ENCODE measurements at places on chromosomes 3 and 15. TPM values are rescaled to one million over a fixed set of nuclear protein-coding genes. Genes with fewer than 3 reads are reported as not detected.
A peak's percentile ranks its signal among the peaks of the same experiment; 100 is the strongest.

DNA sequence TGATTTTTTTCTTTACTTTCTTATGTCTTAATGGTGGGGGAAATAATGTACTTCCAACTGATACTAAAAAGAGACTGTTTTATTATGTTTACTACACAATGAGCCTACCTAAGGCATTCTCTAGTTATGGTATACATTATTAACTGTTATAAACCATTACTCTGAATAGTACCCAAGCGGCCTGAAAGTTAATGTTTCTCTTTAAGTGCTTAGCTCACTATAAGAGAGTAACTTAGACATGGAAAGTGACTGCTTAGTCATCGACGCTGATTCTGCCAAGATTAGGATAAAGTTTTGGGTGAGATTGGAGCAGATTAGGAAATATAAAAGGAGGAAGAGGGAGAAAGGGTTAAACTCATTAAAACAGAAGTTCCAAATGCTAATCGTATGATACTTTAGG is 365.0 kb downstream of the NLGN1 start:
- no peaks in the 10 kb centered on the region for H3K27me3 ChIP-seq
- H3K27ac ChIP-seq: no peak overlapping the region
- no peaks in the 10 kb centered on the region for H3K4me1 ChIP-seq
- no peak for DNase-seq
- H3K36me3 ChIP-seq: no peaks in the 10 kb centered on the region
- no peak overlapping the region for H3K4me3 ChIP-seq

DNA sequence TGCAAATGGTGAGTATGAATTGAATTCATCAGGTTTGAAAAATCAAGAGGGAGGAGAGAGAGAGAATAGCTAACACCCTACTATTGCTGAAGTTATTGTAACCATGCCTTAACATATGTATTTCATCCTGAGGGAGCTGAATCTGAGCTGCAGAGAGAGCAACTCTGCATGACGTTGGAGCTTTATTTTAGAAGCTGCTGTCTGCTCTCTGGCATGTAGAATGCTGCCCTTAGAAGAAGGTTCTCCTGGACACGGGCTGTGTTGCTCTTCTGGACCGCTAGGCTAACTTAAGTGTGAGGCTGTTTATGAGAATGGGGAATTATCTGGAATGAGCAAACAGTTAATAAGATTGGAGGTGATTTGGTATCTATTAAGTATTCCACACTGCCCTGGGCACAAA is 814.6 kb downstream of the AGBL1 start:
- no peak overlapping the region for H3K4me3 ChIP-seq
- H3K36me3 ChIP-seq: no peaks in the 10 kb centered on the region
- peaks cover 2% of the 10 kb centered on the region for H3K27me3 ChIP-seq
- no peaks in the 10 kb centered on the region for H3K4me1 ChIP-seq
- H3K27ac ChIP-seq: no peak overlapping the region
- no peak for DNase-seq

Gene CHRNA5
- 2.2 TPM for total RNA-seq

- no peak overlapping the region for H3K27ac ChIP-seq
- peaks cover 23% of the 10 kb centered on the region for H3K4me1 ChIP-seq
- peaks cover 89% of the 10 kb centered on the region for H3K27me3 ChIP-seq
- DNase-seq: no peak
- peaks cover 1% of the 10 kb centered on the region for H3K36me3 ChIP-seq
Measured at GRCh38 chr3:181701096-181701495, 10.6 kb upstream of the SOX2 start.

- no peaks in the 10 kb centered on the region for H3K27me3 ChIP-seq
- H3K4me3 ChIP-seq: peak overlapping the region; percentile 23
- H3K4me1 ChIP-seq: peaks cover 35% of the 10 kb centered on the region
- peaks cover 20% of the 10 kb centered on the region for H3K36me3 ChIP-seq
- peak overlapping the region; percentile 28 for H3K27ac ChIP-seq
Measured at GRCh38 chr15:51846463-51847230, 17.2 kb downstream of the TMOD3 start.

DNA sequence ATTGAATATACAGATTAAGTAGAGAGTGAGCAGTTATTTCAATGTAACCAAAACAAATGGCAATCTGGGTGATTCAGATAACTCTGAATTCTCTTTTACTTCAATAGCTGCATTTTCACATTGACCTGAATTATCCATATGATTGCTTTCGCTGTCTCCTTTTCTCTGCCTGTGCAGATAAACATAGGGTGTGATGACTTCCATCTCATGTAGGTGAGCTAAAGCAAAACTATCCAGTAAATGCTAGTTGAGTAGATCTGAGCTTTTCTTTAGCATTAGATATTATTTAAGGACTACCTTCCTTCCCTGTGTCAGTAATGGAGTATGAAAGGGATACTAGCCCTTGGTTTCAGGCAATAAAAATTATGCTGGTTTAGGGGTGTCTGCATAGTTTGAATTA is 288.6 kb downstream of the OXSM start:
- no peak for DNase-seq
- no peak overlapping the region for H3K4me3 ChIP-seq
- peaks cover 3% of the 10 kb centered on the region for H3K27me3 ChIP-seq
- no peak overlapping the region for H3K27ac ChIP-seq
- H3K4me1 ChIP-seq: no peaks in the 10 kb centered on the region

DNA sequence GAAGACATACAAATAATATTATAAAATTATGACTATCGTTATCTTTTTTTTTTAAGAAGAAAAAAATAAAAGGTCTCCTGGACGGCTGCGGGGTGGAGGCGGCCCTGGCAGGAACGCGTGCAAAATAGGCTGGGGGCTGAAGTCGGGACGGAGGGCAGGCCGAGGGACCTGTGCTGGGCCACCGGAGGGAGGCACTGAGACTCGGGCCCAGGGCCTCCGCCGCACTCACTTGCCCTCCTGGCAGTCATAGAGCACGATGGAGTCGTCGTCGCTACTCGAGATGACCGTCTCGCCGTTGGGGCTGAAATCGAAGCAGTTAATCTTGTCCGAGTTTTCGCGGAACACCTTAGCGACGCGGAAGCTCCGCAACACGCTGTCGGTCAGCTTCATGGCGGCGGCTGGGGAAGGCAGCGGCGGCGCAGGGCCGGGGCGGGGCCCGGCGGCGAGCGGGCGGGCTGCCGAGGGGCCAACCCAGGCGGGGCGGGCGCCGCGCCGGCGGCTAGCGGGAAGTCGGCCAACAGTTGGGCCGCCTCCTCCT is 408 bp downstream of the WDR82 start:
- peak overlapping the region; percentile 99 for H3K27ac ChIP-seq
- H3K36me3 ChIP-seq: peaks cover 37% of the 10 kb centered on the region
- H3K27me3 ChIP-seq: no peaks in the 10 kb centered on the region
- H3K4me3 ChIP-seq: peak overlapping the region; percentile 98

DNA sequence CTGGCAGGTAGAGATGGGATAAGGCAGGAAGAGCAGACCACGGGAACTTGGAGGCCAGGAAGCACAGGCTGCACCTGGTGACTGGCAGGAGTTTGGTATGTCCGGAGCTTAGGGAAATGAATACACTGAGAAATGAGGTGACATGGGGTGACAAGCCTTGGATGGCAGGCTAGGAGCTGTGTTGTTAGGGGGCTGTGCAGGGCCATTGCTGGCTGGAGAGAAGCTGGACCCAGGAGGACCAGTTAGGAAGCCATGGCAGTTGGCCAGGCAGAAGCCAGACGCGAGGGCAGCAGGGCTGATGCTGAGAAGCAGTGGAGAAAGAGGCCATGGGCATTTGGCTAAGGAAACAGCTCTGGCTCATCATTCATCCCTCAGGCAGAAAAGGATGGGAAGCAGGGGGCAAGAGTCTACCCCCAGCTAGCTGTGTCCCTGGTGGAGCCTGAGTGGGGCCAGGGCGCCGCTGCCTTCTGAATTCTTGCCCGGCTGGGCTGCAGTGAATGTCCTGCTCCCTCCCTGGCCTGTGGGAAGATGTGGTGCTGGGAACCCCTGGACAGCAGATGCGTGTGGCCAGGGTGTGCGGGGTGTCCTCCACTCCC is 255.8 kb downstream of the FAM43A start:
- H3K27me3 ChIP-seq: no peaks in the 10 kb centered on the region
- no peaks in the 10 kb centered on the region for H3K36me3 ChIP-seq
- no peak overlapping the region for H3K27ac ChIP-seq
- DNase-seq: no peak
- no peak overlapping the region for H3K4me3 ChIP-seq
- H3K4me1 ChIP-seq: no peaks in the 10 kb centered on the region

GRCh38 chr3:11629716-11630115 is 14.0 kb downstream of the VGLL4 start:
- no peak for DNase-seq
- no peak overlapping the region for H3K4me3 ChIP-seq
- no peaks in the 10 kb centered on the region for H3K27me3 ChIP-seq
- H3K4me1 ChIP-seq: peaks cover 52% of the 10 kb centered on the region
- no peak overlapping the region for H3K27ac ChIP-seq

- H3K27me3 ChIP-seq: no peaks in the 10 kb centered on the region
- no peaks in the 10 kb centered on the region for H3K4me1 ChIP-seq
- DNase-seq: no peak
- no peak overlapping the region for H3K4me3 ChIP-seq
- H3K27ac ChIP-seq: no peak overlapping the region
Measured at GRCh38 chr3:153379516-153379915, 217.5 kb downstream of the RAP2B start.

GRCh38 chr15:43241100-43241499 is 20.3 kb upstream of the EPB42 start:
- H3K4me3 ChIP-seq: no peak overlapping the region
- H3K27ac ChIP-seq: no peak overlapping the region
- H3K36me3 ChIP-seq: peaks cover 1% of the 10 kb centered on the region
- H3K4me1 ChIP-seq: peaks cover 38% of the 10 kb centered on the region

- peaks cover 24% of the 10 kb centered on the region for H3K4me1 ChIP-seq
- peaks cover 26% of the 10 kb centered on the region for H3K36me3 ChIP-seq
- peak; percentile 39 for DNase-seq
- H3K4me3 ChIP-seq: no peak overlapping the region
Measured at GRCh38 chr3:45464336-45465170, 76.2 kb downstream of the LARS2 start.

- H3K27ac ChIP-seq: no peak overlapping the region
- H3K27me3 ChIP-seq: no peaks in the 10 kb centered on the region
- no peak overlapping the region for H3K4me3 ChIP-seq
- DNase-seq: no peak
- peaks cover 4% of the 10 kb centered on the region for H3K36me3 ChIP-seq
Measured at GRCh38 chr3:157233923-157234322, 74.0 kb upstream of the CCNL1 start.

Gene PCLAF
- total RNA-seq: 110 TPM

DNA sequence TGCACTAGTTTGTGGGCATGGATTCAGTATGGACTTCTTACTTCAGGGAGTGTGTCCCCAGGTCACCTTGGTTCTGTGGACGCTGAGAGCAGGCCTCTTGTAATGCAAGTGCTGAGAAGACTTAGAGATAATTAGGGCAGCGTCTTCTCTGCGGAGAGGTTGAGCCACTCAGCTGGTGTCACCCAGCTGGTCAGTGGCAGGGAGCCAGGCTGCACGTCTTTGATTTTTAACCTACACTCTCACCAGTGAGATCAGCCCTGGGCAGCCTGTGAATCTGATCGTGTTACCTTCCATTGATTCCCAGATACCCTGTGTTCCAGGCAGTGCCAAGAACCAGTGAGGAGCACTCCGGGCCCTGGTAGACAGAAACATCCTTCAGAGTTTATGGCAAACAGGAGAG is 92.6 kb downstream of the SLCO3A1 start:
- peaks cover 5% of the 10 kb centered on the region for H3K27me3 ChIP-seq
- DNase-seq: no peak
- no peak overlapping the region for H3K27ac ChIP-seq
- H3K4me1 ChIP-seq: peaks cover 20% of the 10 kb centered on the region

DNA sequence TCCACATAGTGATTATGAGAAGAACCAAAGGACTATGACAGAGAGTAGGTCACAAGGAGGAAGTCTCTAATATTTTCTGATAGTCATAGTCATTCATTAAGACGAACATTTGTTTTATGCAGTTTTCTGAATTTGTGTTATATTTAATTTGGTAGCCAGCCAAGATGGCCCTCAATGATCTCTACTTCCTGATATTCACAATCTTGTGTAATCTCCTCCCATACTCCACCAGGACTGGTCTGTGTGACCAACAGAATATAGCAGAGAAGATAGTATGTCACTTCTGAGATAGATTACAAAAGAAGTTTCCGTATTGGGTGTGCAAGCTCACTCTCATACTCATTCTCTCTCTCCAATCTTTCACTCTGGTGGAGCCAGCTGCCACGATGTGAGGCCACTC is 30.8 kb downstream of the HLTF start:
- no peaks in the 10 kb centered on the region for H3K4me1 ChIP-seq
- H3K27me3 ChIP-seq: no peaks in the 10 kb centered on the region
- no peak overlapping the region for H3K27ac ChIP-seq
- no peak for DNase-seq
- H3K36me3 ChIP-seq: peaks cover 74% of the 10 kb centered on the region

Gene CHST13
- 0.28 TPM for total RNA-seq

DNA sequence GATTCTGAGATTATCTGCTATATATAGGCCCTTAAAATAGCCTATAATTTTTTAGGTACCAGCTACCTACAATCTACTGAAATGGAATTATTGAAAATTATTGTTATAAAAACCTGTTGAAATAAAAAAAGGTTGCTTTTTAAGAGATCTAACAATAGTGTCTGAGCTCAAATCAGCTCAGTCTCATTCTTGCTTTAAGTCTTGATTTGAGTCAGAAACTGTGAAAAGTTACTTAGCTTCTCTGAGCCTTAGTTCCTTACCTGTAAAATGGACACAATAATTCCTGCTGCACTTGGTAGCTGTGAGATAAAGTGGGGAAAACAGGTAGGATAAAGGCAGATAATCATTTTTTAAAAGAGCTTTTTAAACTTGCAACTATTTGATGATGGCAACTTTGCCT is 118.8 kb upstream of the UBE2E2 start:
- no peak overlapping the region for H3K27ac ChIP-seq
- no peaks in the 10 kb centered on the region for H3K27me3 ChIP-seq
- peaks cover 4% of the 10 kb centered on the region for H3K4me1 ChIP-seq
- H3K4me3 ChIP-seq: no peak overlapping the region
- DNase-seq: no peak

DNA sequence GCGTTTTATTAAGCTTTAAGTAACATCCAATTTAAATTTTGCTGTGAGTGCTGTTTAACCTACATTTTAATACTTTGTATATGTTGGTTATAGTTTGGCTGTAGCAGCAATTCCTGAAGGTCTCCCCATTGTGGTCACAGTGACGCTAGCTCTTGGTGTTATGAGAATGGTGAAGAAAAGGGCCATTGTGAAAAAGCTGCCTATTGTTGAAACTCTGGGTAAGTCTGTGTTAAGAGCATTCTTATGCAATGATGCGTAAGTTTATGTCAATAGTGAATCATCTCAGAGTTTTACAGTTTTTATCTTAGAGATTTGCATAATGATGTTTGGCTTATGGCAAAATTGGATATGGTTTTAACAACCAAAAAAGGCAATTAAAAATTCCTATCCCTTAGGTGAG is 62.7 kb downstream of the ASTE1 start:
- H3K4me1 ChIP-seq: no peaks in the 10 kb centered on the region
- H3K36me3 ChIP-seq: peaks cover 44% of the 10 kb centered on the region
- no peak overlapping the region for H3K4me3 ChIP-seq
- H3K27me3 ChIP-seq: no peaks in the 10 kb centered on the region
- H3K27ac ChIP-seq: no peak overlapping the region
- DNase-seq: no peak

- no peaks in the 10 kb centered on the region for H3K4me1 ChIP-seq
- H3K4me3 ChIP-seq: no peak overlapping the region
- DNase-seq: no peak
- H3K27ac ChIP-seq: no peak overlapping the region
- H3K36me3 ChIP-seq: no peaks in the 10 kb centered on the region
Measured at GRCh38 chr3:148158210-148158609, 539.5 kb upstream of the AGTR1 start.

Gene TMEM40
- total RNA-seq: not detected
